ENCODE measurements at places on chromosomes 11 and 22.

DNA sequence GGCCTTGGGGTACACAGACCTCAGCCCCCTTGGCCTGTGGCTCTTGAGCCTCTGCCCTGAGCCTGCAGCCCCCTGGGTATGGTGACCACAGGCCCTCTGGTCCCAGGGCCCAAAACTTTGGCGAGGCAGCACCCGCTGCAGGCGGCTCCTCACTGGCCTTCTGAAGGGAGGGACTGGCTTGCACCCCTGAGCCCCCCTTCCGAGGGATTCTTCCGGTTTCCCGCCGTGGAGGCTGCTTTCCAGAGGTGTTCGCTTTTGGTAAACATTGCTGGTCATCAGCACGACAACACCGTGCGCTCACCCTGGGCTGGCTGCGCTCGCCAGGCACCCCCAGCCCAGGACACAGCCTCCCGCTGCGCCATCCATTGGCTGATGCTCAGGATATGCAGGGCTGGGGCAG, 42.0 kb downstream of the GRAMD4 start:
- DNase-seq, result no peak

- DNase-seq, result peak; percentile 77
Measured at GRCh38 chr11:61281581-61282250, 13.4 kb downstream of the VWCE start.

DNA sequence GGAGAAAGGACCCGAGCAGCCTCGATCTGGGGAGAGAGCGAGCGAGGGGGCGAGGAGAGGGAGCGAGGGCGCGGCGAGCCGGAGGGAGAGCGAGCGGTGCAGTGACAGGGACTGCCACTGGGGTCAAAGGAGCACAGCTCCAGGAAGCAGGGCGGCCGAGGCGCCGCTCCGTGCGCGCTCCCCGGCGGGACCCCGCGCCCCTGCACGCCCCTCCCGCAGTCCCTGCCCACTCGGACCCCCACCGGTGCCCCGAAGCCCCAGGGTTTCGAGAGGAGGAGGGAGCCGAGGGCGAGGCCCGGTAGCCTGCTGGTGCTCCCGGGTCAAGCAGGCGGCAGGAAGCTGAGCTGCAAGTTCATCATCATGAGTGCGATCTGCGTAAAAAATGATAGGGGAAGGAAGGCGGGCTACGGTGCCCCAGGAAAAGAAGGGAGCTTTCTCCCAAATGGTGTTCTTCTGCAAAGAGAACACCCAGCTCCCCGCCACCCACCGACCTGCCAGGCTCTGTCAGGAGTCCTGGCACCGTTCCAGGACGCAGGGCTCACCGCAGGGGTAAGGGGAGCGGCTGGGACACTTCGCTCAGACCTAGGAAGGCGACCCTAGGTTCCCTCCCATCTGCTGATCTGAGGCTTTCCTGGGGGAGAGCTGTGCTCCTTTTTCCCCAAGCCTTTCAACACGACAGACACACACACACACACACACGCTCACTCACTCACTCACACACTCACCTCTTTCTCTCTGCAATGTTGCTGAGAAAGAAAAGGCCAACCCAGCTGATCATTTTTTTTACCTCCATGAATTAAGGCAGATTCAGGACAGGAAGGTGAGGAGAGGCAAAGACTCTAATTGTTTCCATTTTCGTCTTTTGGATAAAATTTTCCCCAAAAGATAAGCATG, at the start of gene MPPED2:
Gene MPPED2, minus strand, starts transcription at position 103 of the 894 bp plus-strand sequence. CDS start 5,980 bp downstream, outside the sequence.
- DNase-seq, result peak; percentile 49

DNA sequence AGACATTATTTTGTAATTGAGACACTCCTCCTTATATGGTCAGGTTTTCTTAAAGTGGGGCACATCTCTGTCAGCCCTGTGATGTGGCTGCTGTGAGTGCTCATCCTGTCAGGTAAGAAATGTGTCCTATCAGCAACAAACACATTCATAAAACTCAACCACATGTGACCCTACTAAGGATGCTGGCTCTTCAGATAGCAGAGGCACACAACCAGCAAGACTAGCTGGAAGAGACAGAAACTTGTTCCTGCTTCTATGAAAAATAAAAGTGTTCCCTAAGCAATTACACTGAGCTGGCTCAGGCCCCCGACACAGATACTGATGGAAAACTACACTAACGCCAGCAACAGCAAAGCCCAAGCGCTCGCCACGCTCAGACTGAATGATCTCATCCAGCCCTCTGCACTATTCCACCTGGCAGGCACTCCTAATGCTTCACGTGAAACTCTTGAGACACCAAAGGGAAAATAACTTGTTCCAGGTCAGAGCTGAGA, 49.8 kb upstream of the CYP2D6 start:
- DNase-seq, result no peak

DNA sequence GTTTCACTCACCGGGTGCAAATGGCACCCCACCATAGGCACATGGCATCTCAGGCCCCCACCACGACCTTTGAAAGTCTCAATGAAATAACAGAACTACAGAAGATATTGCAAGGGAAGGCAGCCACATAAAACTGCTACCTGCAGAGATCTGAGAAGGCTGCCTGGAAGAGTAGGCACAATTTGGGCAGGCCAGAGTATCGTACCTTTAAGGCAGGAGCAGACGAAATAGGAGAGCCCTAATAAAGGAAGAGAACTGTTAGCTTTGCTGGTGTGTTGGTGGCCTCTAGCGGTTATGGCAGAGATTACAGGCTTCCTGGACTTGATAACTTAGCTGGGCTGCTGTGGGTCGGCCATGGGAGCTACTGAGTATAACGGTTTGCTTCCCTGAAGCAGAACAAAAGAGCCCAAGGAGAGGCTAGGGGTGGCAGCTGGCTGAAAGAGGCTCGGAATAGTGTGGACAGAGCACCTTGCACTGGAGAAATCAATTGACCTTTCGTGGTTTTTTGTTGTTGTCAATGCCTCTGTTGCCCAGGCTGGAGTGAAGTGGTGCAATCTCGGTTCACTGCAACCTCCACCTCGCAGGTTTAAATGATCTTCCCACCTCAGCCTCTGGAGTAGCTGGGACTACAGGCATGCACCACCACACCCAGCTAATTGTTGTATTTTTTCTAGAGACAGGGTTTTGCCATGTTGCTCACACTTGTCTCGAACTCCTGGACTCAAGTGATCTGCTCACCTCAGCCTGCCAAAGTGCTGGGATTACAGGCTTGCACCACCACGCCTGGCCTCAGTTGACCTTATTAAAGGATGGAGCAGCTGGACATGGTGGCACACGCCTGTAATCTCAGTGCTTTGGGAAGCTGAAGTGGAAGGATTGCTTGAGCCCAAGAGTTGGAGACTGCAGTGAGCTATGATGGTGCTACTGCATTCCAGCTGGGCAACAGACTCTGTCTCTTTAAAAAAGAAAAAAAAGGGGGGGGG, 4.8 kb downstream of the SDF2L1 start:
- peak; percentile 73 for DNase-seq
